ENCODE measurements at places on chromosomes 5 and 9. TPM values are rescaled to one million over a fixed set of nuclear protein-coding genes. Genes with fewer than 3 reads are reported as not detected.

- no peak for DNase-seq
These were observed 3.0 kb upstream of the ETF1 start for GRCh38 chr5:138545919-138546562.

GRCh38 chr9:123364241-123364824, 8.3 kb downstream of the CRB2 start:
- DNase-seq, result no peak

- no peak for DNase-seq
These were observed 286.4 kb downstream of the DENND1A start for GRCh38 chr9:123643518-123643917.

DNA sequence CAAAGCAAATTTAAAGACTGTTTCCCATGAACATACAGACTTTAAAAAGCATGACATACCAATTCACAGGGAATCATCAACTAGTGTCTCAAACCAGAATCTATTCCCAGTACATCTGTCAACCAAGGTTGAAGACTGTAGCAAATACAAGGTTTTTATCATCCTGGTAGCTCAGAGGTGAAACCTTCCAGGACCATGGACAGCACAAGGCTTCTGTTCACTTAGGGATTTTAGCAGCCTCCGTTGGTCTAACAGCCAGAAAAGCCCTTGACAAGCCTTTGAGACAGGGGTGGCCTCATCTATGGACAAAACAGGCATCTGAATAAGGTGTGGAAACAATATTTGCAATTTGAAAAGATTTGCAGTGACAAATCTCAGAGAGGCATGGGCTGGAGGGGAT, 119.0 kb downstream of the TRIM32 start:
- DNase-seq, result no peak

- DNase-seq, result no peak
These were observed 99.8 kb downstream of the ATPSCKMT start for GRCh38 chr5:10149911-10150310.

DNA sequence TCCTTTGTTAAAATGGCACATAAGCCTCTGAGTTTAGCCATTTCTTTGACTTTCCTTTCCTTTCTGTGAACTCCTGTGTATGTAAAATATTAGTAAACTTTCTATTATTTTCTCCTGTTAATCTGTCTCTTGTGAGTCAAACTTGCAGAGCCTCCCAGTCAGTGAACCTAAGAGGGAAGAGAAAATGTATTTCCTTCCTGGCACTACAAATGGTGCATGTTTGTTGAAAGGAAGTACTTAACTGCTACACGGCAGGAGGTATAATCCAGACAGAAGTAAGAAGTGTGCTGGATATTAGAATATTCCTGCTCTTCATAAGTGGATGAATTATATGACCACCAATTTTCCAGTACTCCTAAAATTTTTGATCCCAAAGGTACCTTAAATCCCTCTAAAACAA, 23.0 kb downstream of the CTSL start:
- no peak for DNase-seq

DNA sequence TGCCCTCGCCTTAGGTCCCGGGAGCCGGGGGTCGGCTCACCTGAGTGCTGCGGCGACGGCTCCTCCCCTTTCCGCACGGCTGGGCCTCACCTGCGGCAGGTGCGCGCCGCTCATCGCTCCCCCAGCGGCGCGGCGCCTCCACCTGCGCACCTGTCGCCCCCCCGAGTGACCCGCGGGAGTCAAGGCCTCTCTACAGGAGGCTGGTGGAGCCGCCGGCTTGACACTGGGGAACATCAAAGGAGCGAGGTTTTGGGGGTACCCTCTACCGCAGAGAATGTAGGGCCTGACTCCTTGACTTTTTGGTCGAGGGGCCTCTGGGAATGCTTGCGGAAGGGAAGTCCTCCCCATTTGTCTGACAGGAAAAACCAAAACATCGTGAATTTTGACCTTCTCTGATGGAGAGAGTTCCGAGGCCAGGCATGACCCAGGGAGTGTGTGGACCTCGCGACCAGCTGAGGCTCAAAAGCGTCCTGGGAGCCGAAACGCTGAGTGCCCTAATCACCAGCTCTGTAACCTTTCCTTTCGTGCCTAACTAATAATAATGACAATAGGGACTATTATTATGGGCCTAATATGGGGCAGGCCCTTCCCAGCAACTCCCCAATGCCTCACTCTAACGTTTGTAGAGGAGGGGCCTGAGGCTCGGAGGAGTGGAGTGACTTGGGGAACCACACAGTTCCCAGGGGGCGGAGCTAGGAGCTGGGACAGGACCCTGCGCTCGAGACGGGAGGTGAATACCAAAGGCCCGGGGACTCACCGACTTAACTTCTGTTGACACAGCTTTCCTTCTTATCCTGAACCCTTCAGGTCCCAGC, 714 bp upstream of the IER5L start:
- DNase-seq, result no peak

Gene PCDHB7
- polyA plus RNA-seq, result 0.08 TPM

Gene CD72
- 0.46 TPM for polyA plus RNA-seq

Gene NIPAL4
- 0.13 TPM for polyA plus RNA-seq

Data from psoas muscle (tissue), 8 donors.